A549 treated with ZK216348 at 1 μM for 4 hours (cell line): ENCODE measurements at places on chromosomes 12 and 14. TPM values are rescaled to one million over a fixed set of nuclear protein-coding genes. Genes with fewer than 3 reads are reported as not detected.

Gene RAB21
- total RNA-seq, result 30.9 to 64.7 TPM (median 38.7 TPM) in 5 replicates

Gene SART3
- 39.3 to 44.5 TPM (median 40.6 TPM) in 5 replicates for total RNA-seq

Gene LRP6
- total RNA-seq, result 12.6 to 21.9 TPM (median 14.9 TPM) in 5 replicates

Gene CCDC196
- not detected in 5 replicates for total RNA-seq

Gene AKAP3
- 0.07 to 1.2 TPM (median 0.08 TPM) in 3 of 5 replicates, not detected in the others for total RNA-seq

Gene TMPRSS12
- total RNA-seq, result not detected in 5 replicates

Gene DCD
- total RNA-seq, result not detected in 5 replicates

Gene TMEM63C
- 1.1 to 3.3 TPM (median 2.2 TPM) in 5 replicates for total RNA-seq

Gene LTBP2
- total RNA-seq, result 7.1 to 16.0 TPM (median 10.2 TPM) in 5 replicates

Gene CARMIL3
- 0.22 to 0.74 TPM (median 0.60 TPM) in 5 replicates for total RNA-seq

Gene TCL1B
- not detected in 5 replicates for total RNA-seq

Gene SFSWAP
- 25.5 to 31.4 TPM (median 29.6 TPM) in 5 replicates for total RNA-seq

Gene AKAP5
- 0.27 to 0.68 TPM (median 0.41 TPM) in 5 replicates for total RNA-seq

Gene RERGL
- total RNA-seq, result not detected in 5 replicates

Gene IKZF4
- 1.9 to 3.0 TPM (median 2.5 TPM) in 5 replicates for total RNA-seq
